ENCODE measurements at places on chromosomes 1 and 21.
A peak's percentile ranks its signal among the peaks of the same experiment; 100 is the strongest.

DNA sequence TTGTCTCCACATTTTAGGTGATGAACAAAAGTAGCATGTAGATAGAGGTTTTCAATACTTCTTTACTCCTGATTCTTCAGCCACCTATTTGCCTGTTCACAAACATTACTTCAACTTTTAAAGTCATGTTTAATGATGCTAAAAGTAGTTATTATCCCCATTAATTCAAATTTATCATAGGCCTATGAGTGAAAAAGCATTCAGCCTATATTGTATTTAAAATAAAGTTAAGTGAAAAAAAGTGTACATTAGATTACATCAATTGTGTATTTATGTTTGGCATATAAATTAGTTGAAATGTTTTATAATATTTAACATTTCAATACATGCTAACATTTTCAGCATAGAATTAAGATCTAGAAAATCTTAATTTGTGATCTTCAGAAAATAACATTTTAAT, 10.5 kb downstream of the CDKN2C start:
- no peak for DNase-seq

- no peak for DNase-seq
These were observed 24.5 kb upstream of the POU2F1 start for GRCh38 chr1:167196166-167196565.

- no peak for DNase-seq
These were observed 44.7 kb upstream of the POFUT2 start for GRCh38 chr21:45332415-45332814.

- DNase-seq: no peak
These were observed 303.6 kb downstream of the PRDM2 start for GRCh38 chr1:14003552-14003951.

DNA sequence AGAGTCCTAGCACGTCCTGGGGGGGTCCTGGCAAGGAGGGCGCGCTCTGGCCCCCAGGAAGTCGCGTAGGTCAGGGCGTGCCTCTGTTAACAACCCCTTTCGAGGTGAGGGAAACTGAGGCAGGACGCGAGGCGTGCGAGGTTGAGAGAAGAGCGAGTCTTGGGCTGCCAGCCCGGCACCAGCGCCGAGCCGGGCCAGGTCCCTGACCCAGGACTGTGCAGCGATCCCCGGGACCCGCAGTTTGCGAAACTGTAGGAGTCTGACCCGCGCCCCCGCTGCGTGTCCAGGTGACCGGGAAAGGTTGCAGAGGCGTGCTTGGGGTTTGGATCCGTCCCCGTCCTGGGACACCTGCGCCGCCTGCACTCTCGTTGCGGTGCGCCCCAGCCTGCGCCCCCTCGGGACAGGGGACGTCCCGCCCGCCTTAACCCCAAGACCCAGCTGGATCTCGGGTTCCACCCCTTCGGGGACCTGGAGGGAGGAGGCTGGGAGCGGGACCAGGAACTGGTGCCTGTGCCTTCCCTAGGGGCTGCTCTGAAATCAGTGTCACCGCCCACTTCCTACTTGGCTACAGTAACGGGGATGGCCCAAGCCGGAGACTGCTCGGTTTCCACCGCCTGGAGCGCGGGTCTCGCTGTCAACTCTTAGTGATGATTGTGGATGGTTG, 493 bp downstream of the DISC1 start:
- DNase-seq: peak; percentile 64

- DNase-seq: peak; percentile 57
These were observed 2.8 kb downstream of the LAPTM5 start for GRCh38 chr1:30754684-30755171.

DNA sequence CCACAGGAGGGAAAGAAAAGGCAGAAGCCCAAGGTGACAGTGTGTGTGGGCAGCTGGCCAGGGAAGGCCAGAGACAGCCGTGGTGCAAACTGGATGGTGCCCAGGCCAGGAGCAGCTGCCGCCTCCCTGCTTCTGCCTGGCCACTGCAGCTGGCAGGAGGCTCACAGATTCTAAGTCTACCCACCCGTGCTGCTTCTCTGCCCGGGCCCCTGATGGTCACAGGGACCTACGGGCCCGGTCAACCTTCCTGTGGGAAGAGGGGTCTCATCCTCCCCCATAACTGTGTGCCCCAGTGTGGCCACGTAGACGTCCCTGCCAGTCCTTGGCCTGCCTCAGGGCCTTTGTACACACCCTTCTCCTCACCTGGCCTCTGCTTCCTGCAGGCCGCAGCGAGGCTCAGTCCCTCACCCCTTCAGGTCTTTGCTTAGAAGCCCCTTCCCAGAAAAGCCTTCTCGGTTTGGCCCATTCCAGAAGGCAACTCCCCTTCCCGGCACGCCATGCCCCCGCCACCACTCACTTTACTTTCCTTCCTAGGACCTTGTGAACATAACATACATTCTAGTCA, 192.6 kb upstream of the AJAP1 start:
- DNase-seq: no peak

GRCh38 chr1:245440922-245441321, 286.1 kb downstream of the KIF26B start:
- DNase-seq: no peak
